Transverse colon (tissue), 4 donors: ENCODE measurements at places on chromosomes 6 and 20.
A peak's percentile ranks its signal among the peaks of the same experiment; 100 is the strongest.

GRCh38 chr6:116008470-116009243 is 52.0 kb downstream of the FRK start:
- H3K36me3 ChIP-seq = no peaks in the 10 kb centered on the region
- DNase-seq = no peak
- H3K4me1 ChIP-seq = peaks cover 23% of the 10 kb centered on the region
- no peaks in the 10 kb centered on the region for H3K27me3 ChIP-seq
- H3K4me3 ChIP-seq = no peak overlapping the region

DNA sequence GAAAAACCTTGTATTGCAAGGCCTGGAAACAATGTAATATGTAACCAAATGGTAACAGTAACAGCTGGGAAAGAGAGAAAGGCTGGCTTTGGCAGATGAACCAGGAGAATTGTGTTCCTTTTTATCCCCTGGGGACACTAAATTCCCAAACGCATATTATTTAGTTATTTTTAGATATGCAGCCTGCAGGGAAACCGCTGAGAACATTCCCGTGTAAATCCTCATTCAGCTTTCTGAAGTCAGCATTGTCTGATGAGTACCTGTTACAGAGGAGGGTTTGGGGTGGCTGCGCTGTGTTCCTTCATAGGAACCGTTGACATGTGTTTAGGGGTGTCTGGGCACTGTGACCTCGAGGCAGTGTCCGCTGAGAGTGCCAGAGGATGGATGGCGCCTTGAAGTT is 101.3 kb downstream of the SMOC2 start:
- H3K27me3 ChIP-seq = no peaks in the 10 kb centered on the region
- H3K4me3 ChIP-seq = no peak overlapping the region
- no peaks in the 10 kb centered on the region for H3K36me3 ChIP-seq
- no peaks in the 10 kb centered on the region for H3K4me1 ChIP-seq
- DNase-seq = no peak
- H3K27ac ChIP-seq = no peak overlapping the region

GRCh38 chr6:66421570-66421969 is 714.5 kb upstream of the EYS start:
- H3K27me3 ChIP-seq = no peaks in the 10 kb centered on the region
- no peaks in the 10 kb centered on the region for H3K36me3 ChIP-seq
- no peak overlapping the region for H3K27ac ChIP-seq
- H3K4me1 ChIP-seq = no peaks in the 10 kb centered on the region

- H3K27me3 ChIP-seq = no peaks in the 10 kb centered on the region
- no peak for DNase-seq
Observed at GRCh38 chr6:48486876-48487275, 375.9 kb upstream of the PTCHD4 start.

- H3K4me3 ChIP-seq = no peak overlapping the region
- H3K36me3 ChIP-seq = no peaks in the 10 kb centered on the region
- DNase-seq = peak; percentile 92
Observed at GRCh38 chr6:37018198-37019064, 13.0 kb downstream of the FGD2 start.

DNA sequence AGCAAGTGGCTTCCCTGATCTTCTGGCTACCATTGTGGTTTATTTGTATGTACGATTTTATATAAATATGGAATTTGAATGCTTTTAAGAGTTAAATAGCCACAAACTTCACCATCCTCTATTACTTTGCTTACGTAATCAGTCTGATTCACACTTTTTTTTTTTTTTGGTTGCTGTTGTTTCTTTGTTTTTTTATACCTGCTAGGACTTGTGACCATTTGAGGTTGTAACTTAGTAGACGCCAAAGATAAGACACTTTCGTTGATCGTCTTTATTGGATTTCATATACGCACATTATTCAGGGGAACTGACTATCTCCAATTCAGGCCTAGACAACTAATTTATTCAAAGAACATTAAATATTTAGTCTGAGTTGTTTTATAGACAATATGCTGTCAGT is 559.0 kb downstream of the CBLN4 start:
- no peak for DNase-seq
- no peaks in the 10 kb centered on the region for H3K4me1 ChIP-seq
- no peak overlapping the region for H3K27ac ChIP-seq

DNA sequence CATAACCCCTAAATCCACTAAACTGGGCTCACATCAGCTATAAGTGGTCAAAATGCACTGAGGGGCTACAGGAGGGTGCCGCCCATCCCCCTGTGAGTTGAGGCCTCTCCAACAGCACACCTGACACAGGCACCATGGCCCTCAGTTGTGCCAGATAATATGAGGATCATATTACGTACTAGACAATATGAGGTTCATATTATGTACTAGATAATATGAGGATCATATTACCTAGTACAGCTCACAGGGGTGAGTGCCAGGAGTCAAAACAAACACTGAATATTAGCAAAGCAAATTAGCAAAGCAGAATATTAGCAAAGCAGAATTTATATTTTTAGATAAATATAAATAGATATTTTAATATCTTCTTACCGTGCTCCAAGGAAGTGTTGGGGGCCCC is 35.3 kb downstream of the CD24 start:
- no peak for DNase-seq
- H3K27me3 ChIP-seq = no peaks in the 10 kb centered on the region
- H3K4me3 ChIP-seq = no peak overlapping the region
- H3K4me1 ChIP-seq = no peaks in the 10 kb centered on the region
- H3K27ac ChIP-seq = no peak overlapping the region

- no peaks in the 10 kb centered on the region for H3K36me3 ChIP-seq
- DNase-seq = no peak
- no peak overlapping the region for H3K27ac ChIP-seq
Observed at GRCh38 chr20:3312940-3313682, 74.1 kb upstream of the SLC4A11 start.

GRCh38 chr6:12751694-12752325 is 35.2 kb downstream of the PHACTR1 start:
- peaks cover 44% of the 10 kb centered on the region for H3K27me3 ChIP-seq
- H3K4me1 ChIP-seq = no peaks in the 10 kb centered on the region
- no peak overlapping the region for H3K4me3 ChIP-seq
- H3K36me3 ChIP-seq = no peaks in the 10 kb centered on the region
- DNase-seq = peak; percentile 20

GRCh38 chr6:14770572-14770971 is 475.3 kb upstream of the JARID2 start:
- DNase-seq = no peak
- H3K27me3 ChIP-seq = no peaks in the 10 kb centered on the region
- no peaks in the 10 kb centered on the region for H3K4me1 ChIP-seq
- H3K4me3 ChIP-seq = no peak overlapping the region
- no peaks in the 10 kb centered on the region for H3K36me3 ChIP-seq

GRCh38 chr20:1045860-1046418 is 43.8 kb upstream of the RSPO4 start:
- no peak overlapping the region for H3K4me3 ChIP-seq
- H3K4me1 ChIP-seq = no peaks in the 10 kb centered on the region
- no peaks in the 10 kb centered on the region for H3K27me3 ChIP-seq
- no peaks in the 10 kb centered on the region for H3K36me3 ChIP-seq

DNA sequence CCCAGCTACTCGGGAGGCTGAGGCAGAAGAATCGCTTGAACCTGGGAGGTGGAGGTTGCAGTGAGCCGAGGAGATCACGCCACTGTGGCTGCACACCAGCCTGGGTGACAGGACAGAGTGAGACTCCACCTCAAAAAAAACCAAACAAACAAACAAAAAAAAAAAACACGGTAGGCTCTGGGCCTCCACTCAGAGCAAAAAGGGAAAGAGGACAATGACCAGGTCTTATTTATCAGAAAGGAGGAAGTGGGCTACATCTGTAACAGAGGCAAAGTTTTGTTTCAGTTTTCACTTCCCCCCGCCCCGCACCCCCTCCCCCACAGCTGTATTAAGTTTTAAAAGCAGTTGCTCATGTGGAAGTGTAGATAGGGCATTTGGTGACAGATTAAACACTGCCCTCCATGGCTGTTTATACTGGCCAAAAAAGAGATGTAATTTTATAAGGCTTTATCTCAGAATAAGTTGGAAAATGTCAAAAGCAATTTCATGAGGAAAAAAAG is 114.6 kb downstream of the RCAN2 start:
- no peak overlapping the region for H3K4me3 ChIP-seq
- no peaks in the 10 kb centered on the region for H3K36me3 ChIP-seq
- H3K27ac ChIP-seq = no peak overlapping the region
- no peak for DNase-seq

GRCh38 chr6:98498866-98499265 is 335.5 kb upstream of the POU3F2 start:
- no peaks in the 10 kb centered on the region for H3K36me3 ChIP-seq
- H3K27me3 ChIP-seq = no peaks in the 10 kb centered on the region
- no peak overlapping the region for H3K27ac ChIP-seq
- H3K4me1 ChIP-seq = no peaks in the 10 kb centered on the region

GRCh38 chr20:48766961-48767960 is 60.5 kb downstream of the PREX1 start:
- no peak overlapping the region for H3K27ac ChIP-seq
- no peaks in the 10 kb centered on the region for H3K36me3 ChIP-seq
- H3K4me1 ChIP-seq = no peaks in the 10 kb centered on the region
- DNase-seq = no peak
- H3K4me3 ChIP-seq = no peak overlapping the region
- no peaks in the 10 kb centered on the region for H3K27me3 ChIP-seq

DNA sequence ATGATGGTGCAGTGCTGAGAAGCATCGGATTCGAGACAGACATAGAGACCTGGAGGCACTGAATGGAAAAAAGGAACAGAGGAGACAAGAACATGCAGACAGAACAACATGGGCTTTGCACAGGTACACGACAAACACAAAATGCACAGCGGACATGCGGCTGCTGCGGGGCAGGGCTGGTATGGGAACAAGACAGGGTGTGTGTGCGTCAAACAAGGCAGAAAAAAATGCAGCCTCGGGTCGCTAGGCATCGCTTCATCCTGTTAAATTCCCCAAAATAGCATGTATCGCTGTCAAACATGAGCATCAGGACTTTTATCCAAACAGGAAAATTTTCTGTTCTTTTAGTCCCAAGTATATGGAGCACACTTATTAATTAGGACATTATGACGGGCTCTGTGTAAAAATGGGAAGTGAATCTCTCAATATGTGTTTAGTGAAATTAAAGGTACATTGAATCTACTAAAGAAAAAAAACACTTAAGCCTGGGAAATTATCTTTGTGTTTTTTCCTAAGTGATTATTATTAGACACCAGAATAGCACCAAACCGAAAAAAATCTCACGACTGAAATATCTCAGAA is 36.1 kb upstream of the TBXT start:
- H3K27ac ChIP-seq = no peak overlapping the region
- H3K27me3 ChIP-seq = no peaks in the 10 kb centered on the region
- H3K36me3 ChIP-seq = no peaks in the 10 kb centered on the region
- no peak for DNase-seq
- H3K4me3 ChIP-seq = no peak overlapping the region

- H3K27ac ChIP-seq = no peak overlapping the region
- H3K36me3 ChIP-seq = no peaks in the 10 kb centered on the region
- peak; percentile 47 for DNase-seq
- H3K4me3 ChIP-seq = no peak overlapping the region
- H3K4me1 ChIP-seq = peaks cover 30% of the 10 kb centered on the region
- H3K27me3 ChIP-seq = no peaks in the 10 kb centered on the region
Observed at GRCh38 chr20:38139977-38140753, 24.9 kb downstream of the TGM2 start.

GRCh38 chr20:57097245-57097915 is 169.1 kb downstream of the BMP7 start:
- no peak overlapping the region for H3K4me3 ChIP-seq
- no peaks in the 10 kb centered on the region for H3K27me3 ChIP-seq
- no peak for DNase-seq
- H3K27ac ChIP-seq = no peak overlapping the region
- H3K4me1 ChIP-seq = no peaks in the 10 kb centered on the region
- no peaks in the 10 kb centered on the region for H3K36me3 ChIP-seq

GRCh38 chr20:50515471-50516106 is 5.4 kb downstream of the PTPN1 start:
- no peak for DNase-seq
- H3K27ac ChIP-seq = peak overlapping the region; percentile 78
- H3K4me1 ChIP-seq = peaks cover 96% of the 10 kb centered on the region
- H3K27me3 ChIP-seq = no peaks in the 10 kb centered on the region

GRCh38 chr20:57004416-57004815 is 262.0 kb downstream of the BMP7 start:
- peaks cover 26% of the 10 kb centered on the region for H3K27me3 ChIP-seq
- H3K36me3 ChIP-seq = no peaks in the 10 kb centered on the region
- no peak overlapping the region for H3K4me3 ChIP-seq
- H3K4me1 ChIP-seq = no peaks in the 10 kb centered on the region

DNA sequence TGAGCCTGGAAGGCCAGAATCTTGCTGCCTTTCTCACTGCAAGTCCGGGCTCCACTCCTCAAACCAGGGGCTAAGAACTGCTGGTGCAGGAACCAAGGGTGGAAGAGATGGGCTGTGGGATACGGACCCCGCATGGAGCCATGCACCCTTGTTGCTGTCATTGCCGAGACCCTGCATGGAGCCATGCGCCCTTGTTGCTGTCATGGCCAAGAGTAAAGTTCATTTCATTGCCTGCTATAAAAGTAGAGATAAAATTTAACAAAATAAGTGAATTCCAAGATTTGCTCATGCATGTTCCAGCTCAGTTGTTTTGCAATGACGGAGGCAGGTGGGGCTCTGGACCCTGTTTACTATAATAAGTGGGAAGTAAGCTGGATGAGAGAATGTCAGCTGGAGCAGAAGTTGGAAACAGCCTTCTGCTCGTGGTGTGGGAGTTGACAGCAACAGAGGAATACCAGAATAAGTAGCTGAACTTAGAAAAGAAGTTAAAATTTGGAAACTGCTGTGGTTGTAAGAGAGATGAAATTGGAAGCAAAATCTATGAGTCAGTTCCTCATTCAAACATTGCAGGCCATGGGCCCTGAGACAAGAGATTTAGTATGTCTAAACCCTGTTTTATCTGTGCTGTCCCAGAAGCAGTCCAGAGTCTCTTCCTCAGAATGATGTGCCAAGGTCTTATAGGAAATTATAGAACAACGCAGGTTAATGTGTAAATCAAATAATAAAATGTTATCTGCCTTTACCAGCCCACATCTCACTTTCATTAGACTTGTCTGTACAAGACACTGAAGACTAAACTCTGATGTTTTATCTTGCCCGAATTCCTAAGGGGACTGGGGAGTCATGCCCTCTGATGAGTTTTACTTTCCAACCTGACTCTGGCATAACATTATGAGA is 15.8 kb upstream of the THBS2 start:
- no peaks in the 10 kb centered on the region for H3K27me3 ChIP-seq
- H3K36me3 ChIP-seq = no peaks in the 10 kb centered on the region
- H3K4me1 ChIP-seq = no peaks in the 10 kb centered on the region
- peak; percentile 23 for DNase-seq

- H3K4me3 ChIP-seq = peak overlapping the region; percentile 75
- H3K4me1 ChIP-seq = peaks cover 18% of the 10 kb centered on the region
- no peaks in the 10 kb centered on the region for H3K36me3 ChIP-seq
- H3K27ac ChIP-seq = no peak overlapping the region
- no peak for DNase-seq
Observed at GRCh38 chr6:138160329-138161087, 1.2 kb upstream of the ARFGEF3 start.

- no peak for DNase-seq
- H3K4me1 ChIP-seq = no peaks in the 10 kb centered on the region
- H3K36me3 ChIP-seq = no peaks in the 10 kb centered on the region
- H3K4me3 ChIP-seq = no peak overlapping the region
- no peaks in the 10 kb centered on the region for H3K27me3 ChIP-seq
Observed at GRCh38 chr6:127288705-127289104, 22.0 kb downstream of the RNF146 start.
